ENCODE measurements at places on chromosomes 1 and 21.
A peak's percentile ranks its signal among the peaks of the same experiment; 100 is the strongest.

- peak; percentile 51 for DNase-seq
Measured at GRCh38 chr21:36330904-36331303, 10.9 kb downstream of the MORC3 start.

- DNase-seq: no peak
Measured at GRCh38 chr21:45364468-45365185, 40.3 kb upstream of the COL18A1 start.

- no peak for DNase-seq
Measured at GRCh38 chr1:59707178-59707791, 107.5 kb upstream of the HOOK1 start.

GRCh38 chr1:156431366-156431765 is 62.4 kb downstream of the RHBG start:
- no peak for DNase-seq

DNA sequence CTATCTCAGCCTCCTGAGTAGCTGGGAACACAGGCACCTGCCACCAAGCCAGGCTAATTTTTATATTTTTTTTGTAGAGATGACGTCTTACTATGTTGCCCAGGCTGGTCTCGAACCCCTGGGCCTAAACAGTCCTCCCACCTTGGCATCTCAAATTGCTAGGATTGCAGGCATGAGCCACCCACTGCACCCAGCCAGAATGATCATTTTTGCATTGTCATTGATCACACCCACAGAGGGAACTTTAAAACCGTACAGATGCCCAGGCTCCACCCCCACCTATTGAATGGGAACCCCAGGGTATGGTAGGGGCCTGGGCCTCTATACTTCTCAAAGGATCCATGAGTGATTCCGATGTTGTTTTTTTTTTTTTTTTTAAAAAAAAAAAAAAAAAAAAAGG is 36.7 kb downstream of the ETNK2 start:
- no peak for DNase-seq

- no peak for DNase-seq
Measured at GRCh38 chr1:17630048-17630830, 90.7 kb downstream of the ARHGEF10L start.

DNA sequence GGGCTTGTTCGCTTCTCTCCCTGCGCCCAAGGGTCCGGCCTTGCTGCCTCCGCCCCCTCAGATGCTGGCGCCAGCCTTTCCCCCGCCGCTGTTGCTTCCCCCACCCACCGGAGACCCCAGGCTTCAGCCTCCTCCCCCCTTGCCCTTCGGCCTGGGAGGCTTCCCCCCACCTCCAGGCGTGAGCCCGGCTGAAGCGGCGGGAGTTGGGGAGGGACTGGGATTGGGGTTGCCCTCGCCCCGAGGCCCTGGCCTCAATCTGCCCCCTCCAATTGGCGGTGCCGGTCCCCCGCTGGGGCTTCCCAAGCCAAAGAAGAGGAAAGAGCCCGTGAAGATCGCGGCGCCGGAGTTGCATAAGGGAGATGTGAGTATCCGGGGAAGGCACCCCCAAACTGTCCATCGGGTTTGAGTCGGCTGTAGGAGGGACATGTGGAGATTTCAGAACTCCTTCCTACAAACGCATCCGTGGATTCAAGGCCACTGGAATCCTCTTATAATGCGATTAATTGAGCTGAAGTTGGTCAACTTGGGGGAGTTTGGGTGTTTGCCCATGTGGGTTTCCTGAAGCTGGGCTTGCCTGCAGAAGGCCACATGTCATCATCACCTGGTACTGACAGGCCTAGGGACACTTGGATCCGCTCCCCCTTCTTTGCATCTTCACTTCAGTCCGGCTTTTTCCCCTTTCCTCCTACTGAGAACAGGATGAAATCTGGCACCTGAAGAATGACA is 707 bp downstream of the PRCC start:
- DNase-seq: no peak

DNA sequence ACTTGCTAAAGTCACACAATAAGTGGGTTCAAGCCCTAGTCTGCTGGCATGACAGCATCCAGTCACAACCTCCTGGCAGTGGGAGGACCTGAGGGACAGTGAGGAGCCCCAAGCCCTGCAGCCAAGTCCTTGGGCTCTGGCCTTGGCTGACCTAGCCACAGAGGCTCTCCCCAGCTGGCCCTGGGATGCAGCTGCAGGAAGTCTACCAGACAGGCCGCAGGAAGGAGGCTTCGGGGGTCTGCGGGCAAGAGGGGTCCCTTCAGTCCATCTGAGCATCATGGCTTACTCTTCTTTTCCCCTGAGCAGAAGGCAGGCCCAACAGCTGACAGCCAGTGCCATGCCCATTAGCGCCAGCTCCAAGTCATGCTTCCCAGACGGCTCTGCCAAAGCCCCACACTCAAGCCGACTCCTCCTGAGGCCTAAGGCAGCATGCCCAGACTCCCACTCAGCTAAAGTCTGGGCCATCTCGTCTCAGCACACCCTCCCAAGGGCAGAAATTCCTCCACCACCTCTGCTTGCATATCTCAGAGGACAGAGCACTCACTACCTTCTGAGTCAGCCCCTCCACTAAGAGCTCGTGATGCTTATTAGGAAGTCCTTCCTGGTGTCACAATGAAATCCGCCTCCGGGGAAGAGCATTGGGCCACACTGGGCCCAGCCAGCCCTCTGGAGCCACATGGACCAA is 20.1 kb downstream of the SLC1A7 start:
- DNase-seq: no peak

DNA sequence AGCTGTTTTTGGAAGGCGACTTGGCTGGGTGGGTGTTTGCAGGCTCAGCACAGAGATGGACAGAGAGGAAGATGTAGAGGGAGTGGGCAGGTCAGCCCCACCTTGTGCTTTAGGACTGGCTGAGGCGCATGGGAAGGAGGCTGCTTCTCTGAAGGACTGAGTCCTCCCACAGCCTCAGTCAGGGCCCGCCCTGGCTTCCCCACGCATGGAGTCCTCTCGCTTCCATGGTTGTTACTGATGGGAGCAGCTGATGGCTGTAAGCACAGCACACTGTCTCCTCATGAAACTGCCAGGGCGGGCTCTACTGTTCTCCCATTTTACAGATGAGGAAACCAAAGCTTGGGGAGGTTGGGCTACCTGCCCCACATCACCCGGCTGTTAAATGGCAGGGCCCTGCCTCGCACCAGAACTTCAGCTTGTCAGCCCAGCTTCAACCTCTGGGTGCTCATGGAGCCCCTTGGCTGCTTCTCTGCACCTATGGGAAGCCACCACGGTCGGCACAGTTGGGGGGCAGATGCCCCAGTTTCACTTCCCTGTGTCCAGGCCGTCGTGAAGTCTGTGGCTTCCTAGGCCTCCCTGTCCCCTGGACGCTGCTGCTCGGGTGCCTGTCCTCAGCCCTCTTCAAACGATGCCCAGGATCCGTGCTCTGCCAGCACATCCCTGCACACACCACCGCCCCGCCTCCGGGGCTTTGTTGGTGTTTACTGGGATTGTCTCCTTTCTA is 2.4 kb downstream of the TMEM201 start:
- DNase-seq: no peak

- DNase-seq: no peak
Measured at GRCh38 chr1:168836469-168836868, 107.5 kb upstream of the DPT start.

GRCh38 chr1:177858332-177858821 is 111.5 kb downstream of the SEC16B start:
- DNase-seq: no peak

- DNase-seq: peak; percentile 45
Measured at GRCh38 chr1:228471762-228472398, 15.3 kb upstream of the RNF187 start.

DNA sequence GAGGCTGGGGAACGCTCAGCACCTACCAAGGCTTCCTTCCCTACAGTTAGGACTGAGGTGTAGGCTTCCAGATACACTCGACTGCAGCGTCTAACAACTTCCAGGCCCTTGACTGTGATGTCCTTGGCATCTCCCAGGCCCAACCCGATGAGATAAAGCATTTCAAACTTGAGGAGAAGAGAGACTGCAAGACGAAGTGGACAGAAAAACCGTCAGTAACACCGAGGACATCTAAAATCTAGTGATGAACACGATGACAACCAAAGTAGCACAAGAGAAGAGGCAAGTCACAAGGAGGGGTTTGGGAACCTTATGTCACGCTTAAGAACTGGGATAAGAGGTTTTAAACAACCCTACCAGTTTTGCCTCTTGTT is 314 bp downstream of the DPH5 start:
- peak; percentile 13 for DNase-seq

- no peak for DNase-seq
Measured at GRCh38 chr1:206797534-206798383, 25.5 kb upstream of the IL10 start.

DNA sequence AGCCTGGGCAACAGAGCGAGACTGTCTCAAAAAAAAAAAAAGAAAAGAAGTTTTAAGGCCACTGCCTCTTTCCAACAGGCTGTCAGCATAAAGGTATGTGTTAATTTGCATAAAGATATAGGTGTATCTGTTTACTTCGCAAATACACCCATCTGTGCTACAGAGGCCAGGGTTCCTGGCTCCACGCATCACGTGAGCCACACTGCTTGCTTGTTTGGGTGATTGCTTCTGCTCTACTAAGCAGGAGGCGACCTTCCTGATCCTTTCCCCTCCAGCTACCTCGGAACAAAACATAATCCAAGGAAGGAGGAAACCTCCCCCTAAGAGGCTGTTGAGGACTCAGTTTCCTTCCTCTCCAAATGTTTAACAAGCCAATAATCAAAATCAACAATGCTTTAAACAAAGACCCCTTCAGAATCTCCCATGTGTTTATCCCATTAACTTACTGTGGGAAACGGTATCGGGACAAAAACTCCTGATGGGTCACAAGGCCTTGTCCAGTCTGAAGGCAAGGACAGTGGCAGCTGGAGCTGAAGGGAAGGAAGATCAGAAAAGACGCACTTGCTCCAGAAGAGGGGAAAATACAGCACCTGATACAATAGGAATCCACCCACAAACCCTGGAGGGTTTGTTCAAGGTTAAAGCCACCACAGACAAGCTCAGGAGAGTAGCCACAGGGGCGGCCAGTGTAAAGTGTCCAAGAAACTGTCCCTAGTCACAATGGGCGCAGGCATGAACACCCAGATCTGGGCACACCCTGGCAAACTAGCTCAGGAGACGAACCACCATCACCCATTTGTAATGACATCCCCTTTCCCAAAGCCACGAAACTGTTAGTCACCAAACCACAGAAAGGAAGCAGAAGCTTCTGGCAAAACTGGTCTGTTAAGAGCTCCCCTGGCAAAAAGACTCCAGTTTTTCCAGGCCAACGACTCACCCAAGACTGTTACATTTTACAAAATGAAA is 17.2 kb downstream of the CTNNBIP1 start:
- no peak for DNase-seq

DNA sequence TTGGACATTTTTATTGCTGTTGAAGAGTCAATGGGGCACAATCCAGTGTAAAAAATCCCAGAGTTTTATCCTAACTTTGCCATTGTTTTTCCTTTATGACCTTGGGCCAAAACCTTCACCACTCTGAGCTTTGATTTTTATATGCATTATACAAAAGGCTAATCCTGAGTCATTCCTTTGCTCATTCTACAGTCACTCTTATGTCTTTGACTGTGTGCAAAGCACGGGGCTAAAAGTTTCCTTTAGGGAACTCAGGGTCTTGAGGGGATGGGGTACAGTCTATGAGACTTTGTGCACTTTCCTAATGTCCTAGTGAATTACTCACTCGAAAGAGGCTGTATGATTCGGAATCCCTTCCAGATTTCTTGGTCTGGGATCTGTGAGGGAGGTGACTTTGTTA is 543.2 kb upstream of the CAMK1G start:
- no peak for DNase-seq

DNA sequence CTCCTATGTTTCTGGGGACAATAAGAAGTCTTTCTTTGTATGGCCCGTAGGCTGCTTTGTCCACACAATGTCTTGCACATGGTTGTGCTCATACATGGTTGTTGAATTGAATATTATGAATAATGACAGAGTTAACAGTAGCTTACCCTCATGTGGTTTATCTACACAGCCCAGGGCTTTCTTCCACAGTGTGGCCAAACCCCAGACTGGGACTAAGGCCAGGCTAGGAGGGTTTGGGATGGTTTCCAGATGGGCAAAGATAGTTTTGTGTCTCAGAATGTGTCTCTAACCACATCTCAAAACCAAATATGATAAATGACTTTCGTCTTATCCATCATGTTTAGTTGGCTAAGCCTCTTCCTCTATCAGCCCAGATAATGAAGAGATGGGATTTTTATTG is 65.2 kb downstream of the CACNA1E start:
- DNase-seq: no peak

DNA sequence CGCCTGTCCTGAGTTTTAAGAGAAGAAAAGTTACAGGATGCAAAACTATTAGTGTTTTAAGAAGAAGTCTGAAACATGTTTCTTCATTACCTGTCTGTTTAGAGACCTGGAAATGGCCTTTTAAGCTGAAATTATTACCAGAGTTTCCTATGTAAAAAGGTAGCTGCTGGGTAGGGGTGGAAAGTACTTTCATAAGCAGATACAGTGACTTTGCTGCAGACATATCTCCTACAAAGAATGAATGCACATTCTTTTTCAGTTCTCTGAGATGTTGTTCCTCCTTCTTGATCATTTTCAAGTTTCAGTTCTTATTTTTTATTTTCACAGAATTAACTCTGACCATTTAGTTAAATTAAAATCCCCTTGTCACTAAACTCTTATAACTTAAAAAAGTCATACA is 1329.6 kb downstream of the KCNT2 start:
- DNase-seq: no peak

DNA sequence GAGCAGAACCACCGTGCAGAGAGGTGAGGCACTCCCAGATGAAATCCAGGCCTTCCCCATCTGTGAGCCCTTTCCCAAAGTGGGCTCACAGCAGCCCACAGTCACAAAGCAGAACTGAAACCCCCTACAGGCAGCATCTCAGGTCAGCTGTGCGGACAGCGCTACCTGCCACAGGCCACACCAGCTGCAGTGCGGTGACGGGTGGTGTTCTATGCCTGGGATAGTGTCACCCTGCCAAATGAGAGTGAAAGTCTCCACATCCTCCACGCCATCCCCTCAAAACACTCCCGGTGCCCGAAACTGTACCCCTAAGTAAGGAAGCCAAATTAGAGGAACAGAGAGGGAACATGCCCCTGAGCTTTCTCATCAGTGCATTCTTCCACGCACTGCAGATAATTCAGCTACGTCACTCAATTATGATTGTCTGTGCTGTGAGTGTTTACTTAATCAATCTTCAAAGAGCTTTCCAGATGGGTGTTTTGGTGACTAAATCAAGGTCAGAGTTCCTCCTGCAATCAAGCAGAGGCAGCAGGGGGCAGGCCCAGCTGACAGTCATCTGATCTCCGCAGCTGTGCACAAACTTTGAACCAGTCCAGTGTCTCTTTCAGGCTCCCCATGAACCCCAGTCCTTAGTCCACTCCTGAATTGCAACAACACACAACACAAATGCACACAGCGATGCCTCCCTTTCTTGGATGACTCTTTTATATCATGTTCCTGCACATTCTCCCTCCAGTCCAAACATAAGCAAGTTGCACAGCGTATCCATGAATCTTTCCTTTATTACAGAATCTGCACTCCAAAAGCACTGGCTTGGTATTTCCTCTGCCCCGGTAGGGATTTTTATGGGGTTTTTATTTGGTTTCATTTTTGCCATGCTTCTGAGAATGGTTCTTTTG is 150.0 kb downstream of the TOMM20 start:
- DNase-seq: peak; percentile 96

DNA sequence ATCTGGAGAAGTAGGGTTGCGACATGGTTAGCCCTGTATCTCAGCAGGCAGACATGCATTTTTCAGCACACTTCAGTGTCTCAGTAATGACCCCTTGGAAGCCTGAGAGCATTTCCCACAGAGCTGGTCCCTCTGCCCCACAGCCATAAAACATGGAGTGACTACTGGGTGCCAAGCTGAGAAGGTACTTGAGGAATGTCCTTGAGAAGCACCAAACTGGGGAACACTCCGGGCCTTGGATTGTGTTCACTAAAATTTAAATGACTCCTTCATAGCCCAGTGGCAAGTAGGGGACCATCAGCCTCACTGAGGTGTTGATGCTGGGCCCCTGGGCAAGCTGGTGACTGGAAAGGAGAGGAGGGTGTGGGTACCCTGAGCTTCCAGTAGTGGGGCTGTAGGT is 54.7 kb downstream of the KCNJ6 start:
- no peak for DNase-seq
